Thoracic aorta (tissue), 2 donors: ENCODE measurements at places on chromosomes 4 and X. TPM values are rescaled to one million over a fixed set of nuclear protein-coding genes. Genes with fewer than 3 reads are reported as not detected.

The PABPC4L gene
- 2.2 TPM for total RNA-seq

GRCh38 chr4:38072578-38072977 is 112.4 kb downstream of the PTTG2 start:
- H3K4me1 ChIP-seq: no peaks in the 10 kb centered on the region
- no peaks in the 10 kb centered on the region for H3K27me3 ChIP-seq
- peaks cover 14% of the 10 kb centered on the region for H3K36me3 ChIP-seq
- DNase-seq: no peak
- no peak overlapping the region for H3K4me3 ChIP-seq

DNA sequence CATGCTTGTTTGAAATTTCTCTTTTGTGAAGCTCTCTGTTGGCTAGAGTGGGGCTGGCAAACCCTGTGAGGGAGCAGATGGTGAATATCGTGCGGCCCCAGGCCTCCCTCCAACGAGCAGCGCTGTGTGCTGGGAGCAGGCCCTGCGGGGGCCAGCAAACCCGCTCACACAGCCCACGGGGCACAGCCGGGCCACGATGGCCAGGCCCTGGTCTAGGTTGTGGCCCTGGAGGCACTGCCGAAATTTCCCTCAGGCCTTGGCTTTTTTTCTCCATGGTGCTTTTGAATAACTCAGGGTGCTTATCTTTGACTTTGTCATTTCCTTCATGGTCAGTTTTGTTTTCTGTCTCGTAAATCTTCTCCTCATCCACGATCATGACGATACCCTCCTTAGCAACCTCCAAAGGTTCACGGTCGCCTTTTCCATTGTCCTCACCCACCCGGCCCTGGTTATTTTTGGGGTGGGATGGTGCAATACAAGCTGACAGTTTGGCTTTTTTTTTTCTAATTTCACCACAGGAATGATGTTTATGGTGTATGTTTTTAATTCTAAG is 20.7 kb downstream of the PCGF3 start:
- H3K27ac ChIP-seq: no peak overlapping the region
- DNase-seq: no peak
- peaks cover 20% of the 10 kb centered on the region for H3K36me3 ChIP-seq
- H3K4me3 ChIP-seq: no peak overlapping the region

- no peaks in the 10 kb centered on the region for H3K36me3 ChIP-seq
- DNase-seq: no peak
- H3K4me3 ChIP-seq: no peak overlapping the region
- no peak overlapping the region for H3K27ac ChIP-seq
- H3K27me3 ChIP-seq: no peaks in the 10 kb centered on the region
Measured at GRCh38 chr4:4328840-4329239, 38.8 kb downstream of the ZBTB49 start.

- no peak overlapping the region for H3K4me3 ChIP-seq
- no peaks in the 10 kb centered on the region for H3K27me3 ChIP-seq
- H3K4me1 ChIP-seq: no peaks in the 10 kb centered on the region
- H3K36me3 ChIP-seq: no peaks in the 10 kb centered on the region
- H3K27ac ChIP-seq: no peak overlapping the region
- DNase-seq: no peak
Measured at GRCh38 chr4:187070158-187070557, 346.5 kb upstream of the FAT1 start.

DNA sequence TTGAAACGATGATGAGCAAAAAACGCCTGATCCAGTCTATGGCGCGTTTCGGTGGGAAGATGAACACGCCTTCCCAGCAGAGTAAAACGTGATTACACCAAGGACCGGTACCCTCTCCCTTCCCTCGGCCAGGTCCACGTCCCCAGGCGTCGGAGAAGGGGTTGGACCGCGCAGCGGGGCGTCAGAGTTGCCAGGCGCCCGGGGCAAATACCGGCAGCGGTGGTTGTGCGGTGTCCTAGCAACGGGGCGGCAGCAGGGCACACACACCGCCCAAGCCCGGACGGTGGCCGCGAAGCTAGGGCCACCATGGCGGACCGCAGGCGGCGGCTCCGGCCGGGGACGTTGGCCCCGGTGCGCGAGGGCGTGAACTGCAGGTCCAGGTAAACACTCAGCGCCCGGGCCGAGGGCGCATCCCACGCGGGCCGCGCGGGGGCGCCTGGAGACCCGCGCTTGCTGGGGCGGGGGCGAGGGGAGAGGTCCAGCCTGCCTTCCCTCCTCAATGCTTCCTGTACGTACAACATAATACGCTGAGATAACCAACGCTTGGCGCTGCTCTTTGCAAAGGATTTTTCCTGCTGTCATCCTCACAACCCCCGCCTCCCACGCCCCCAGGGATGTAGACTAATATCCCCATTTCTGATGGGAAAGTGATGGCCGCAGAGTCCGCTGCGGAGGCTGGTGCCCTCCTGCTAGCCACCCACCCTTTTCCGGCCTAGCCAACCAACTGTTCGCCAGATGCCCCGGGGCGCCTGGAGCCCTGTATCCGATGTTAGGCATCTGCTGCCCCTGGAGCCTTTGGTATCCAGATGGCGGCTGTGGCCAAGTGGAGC is at the start of gene FAM47E:
FAM47E (plus strand) TSS at position 281 of the 830 bp plus-strand sequence; CDS start at position 307, 26 bp downstream.
- DNase-seq: peak; percentile 34
- H3K27ac ChIP-seq: no peak within 1 kb of the TSS
- H3K4me1 ChIP-seq: peaks cover 12% of the 10 kb centered on the region
- no peaks in the 10 kb centered on the region for H3K36me3 ChIP-seq
- H3K27me3 ChIP-seq: no peaks in the 10 kb centered on the region

DNA sequence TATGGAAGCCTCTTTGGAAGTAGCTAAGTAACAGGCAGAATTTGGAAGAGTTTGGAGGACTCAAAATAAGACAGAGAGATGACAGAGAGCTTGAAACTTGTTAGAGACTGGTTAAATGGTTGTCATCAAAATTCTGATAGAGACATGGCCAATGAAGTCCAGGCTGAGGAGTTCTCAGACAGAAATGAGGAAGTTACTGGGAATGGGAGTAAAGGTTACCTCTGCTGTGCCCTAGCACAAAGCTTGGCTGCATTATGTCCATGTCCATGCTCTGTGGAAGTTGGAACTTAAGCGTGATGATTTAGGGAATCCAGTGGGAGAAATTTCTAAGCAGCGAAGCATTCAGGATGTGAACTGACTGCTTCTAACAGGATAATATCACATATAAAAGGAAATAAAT is 146.2 kb upstream of the NDST4 start:
- DNase-seq: no peak
- no peak overlapping the region for H3K27ac ChIP-seq
- H3K4me3 ChIP-seq: no peak overlapping the region
- H3K4me1 ChIP-seq: no peaks in the 10 kb centered on the region
- H3K27me3 ChIP-seq: no peaks in the 10 kb centered on the region
- no peaks in the 10 kb centered on the region for H3K36me3 ChIP-seq

GRCh38 chr4:96305030-96305429 is 465.1 kb downstream of the PDHA2 start:
- H3K27me3 ChIP-seq: no peaks in the 10 kb centered on the region
- H3K27ac ChIP-seq: no peak overlapping the region
- no peak overlapping the region for H3K4me3 ChIP-seq
- DNase-seq: no peak

The S100G gene
- not detected for total RNA-seq

DNA sequence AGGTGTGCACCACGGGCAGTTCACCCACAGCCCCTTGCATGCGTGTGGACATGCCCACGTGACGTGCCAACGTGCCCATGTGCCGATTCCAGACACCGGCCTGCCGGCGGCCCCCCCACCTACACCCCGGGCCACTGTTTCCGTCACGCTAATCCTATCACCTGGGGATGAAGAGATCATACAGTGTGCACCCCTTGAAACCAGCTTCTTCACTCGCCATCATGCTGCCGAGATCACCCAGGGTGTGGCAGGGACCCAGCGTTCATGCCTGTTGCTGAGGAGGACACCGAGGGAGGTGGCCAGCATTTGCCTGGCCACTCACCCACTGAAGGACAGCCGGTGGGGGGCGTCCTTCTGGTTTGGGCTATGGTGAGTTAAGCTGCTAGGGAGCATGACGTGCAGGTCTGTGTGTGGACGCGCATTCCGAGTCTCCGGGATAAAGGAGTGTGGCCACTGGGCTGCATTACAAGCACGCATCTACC is 14.1 kb downstream of the CTBP1 start:
- no peaks in the 10 kb centered on the region for H3K27me3 ChIP-seq
- peaks cover 65% of the 10 kb centered on the region for H3K36me3 ChIP-seq
- no peaks in the 10 kb centered on the region for H3K4me1 ChIP-seq
- H3K27ac ChIP-seq: no peak overlapping the region
- H3K4me3 ChIP-seq: no peak overlapping the region
- DNase-seq: no peak

DNA sequence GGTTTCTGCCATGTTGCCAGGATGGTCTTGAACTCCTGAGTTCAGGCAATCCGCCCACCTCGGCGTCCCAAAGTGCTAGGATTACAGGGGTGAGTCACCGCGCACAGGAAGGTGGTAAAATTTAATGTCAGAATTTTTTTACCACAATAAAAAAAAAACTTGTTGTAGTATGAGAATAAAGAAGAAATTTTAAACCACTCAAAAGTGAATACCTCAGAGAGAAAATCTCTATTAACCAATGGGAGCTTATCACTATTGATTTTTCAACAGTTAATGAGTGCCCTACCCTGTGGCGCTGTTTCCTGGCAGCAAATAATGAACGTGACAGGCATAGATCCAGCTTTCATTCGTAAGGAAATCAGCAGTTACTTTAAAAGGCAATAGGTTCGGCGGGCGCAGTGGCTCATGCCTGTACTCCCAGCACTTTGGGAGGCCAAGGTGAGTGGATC is 32.7 kb upstream of the SLC25A4 start:
- H3K4me1 ChIP-seq: peaks cover 34% of the 10 kb centered on the region
- H3K4me3 ChIP-seq: no peak overlapping the region
- H3K27ac ChIP-seq: no peak overlapping the region
- DNase-seq: no peak

DNA sequence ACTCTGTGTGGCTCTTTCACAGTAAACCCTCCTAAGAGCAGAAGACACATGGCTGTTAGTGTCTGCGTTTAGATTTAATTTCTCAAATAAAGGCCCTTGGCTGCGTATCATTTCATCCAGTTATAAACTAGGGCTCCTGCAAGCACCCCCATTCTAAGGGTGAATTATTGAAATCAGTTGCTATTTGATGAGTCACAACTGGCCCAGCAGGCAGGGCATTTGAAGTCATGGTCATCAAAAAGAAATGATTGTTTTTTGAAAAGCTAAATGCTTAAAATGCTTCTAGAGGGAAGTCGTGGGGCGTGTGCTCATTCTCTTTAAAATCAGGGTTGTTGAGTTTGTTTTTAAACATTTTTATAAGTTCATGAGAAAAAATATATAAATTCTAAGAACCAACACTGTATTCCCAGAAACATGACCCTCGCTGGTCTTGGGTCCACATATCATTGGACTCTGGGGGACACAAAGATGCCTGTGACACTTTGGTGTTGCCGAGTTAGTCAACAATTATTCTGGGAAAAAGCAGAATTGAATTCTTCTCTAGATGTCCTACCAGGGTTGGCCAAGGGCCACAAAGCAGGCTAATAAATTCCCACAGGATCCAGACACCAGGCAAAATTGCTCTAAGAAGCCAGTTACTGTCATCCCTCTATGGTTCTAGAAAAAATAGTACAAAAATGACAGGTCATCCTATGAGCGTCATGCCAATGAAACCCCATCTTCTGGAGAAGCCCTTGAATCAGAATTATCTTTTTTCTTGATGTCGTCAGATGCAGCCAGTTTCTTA is 99.5 kb upstream of the MYOZ2 start:
- H3K27ac ChIP-seq: peak overlapping the region; percentile 83
- H3K4me1 ChIP-seq: peaks cover 95% of the 10 kb centered on the region
- no peak overlapping the region for H3K4me3 ChIP-seq
- H3K36me3 ChIP-seq: peaks cover 12% of the 10 kb centered on the region
- DNase-seq: no peak

- no peaks in the 10 kb centered on the region for H3K4me1 ChIP-seq
- no peak overlapping the region for H3K27ac ChIP-seq
- DNase-seq: no peak
- H3K4me3 ChIP-seq: no peak overlapping the region
- H3K36me3 ChIP-seq: no peaks in the 10 kb centered on the region
- no peaks in the 10 kb centered on the region for H3K27me3 ChIP-seq
Measured at GRCh38 chr4:47219586-47219985, 188.2 kb downstream of the GABRB1 start.

DNA sequence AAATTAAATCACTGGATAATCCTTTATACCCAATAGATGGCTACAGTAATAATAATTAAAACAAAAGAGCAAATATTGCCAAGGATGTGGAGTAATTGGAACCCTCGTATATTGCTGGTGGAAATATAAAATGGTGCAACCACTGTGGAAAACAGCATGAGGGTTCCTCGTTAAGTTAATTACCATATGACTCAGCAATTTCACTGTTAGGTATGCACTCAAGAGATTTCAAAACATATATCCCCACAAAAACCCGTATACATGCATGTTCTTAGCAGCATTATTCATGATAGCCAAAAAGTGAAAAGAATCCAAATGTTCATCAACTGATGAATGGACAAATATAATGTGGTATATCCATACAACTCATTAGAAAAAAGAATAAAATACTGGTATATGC is 103.3 kb downstream of the TEX13C start:
- no peak overlapping the region for H3K4me3 ChIP-seq
- H3K27ac ChIP-seq: no peak overlapping the region
- H3K36me3 ChIP-seq: no peaks in the 10 kb centered on the region
- no peaks in the 10 kb centered on the region for H3K27me3 ChIP-seq
- H3K4me1 ChIP-seq: no peaks in the 10 kb centered on the region
- no peak for DNase-seq

The ADGRL3 gene
- 17.5 TPM for total RNA-seq

DNA sequence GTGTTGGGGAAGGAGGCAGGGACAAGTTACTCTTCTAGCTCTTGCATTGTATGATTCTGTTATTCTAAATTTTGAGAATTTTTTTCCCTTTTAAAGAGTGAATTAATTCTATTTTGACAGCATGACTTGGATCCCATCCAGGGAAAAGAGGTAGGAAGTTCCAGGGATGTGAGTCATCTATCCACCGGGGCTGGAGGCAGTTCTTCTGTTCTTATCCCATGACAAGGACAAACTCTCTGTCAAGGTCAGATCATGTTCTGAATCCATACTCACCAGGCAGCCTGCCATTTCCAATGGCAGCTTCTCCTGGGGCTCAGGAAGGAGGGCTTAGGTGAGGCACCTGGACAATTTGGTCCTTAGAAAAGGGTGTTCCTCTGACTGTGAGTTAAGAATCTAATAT is 132.0 kb upstream of the MED14 start:
- no peaks in the 10 kb centered on the region for H3K36me3 ChIP-seq
- no peak for DNase-seq
- H3K4me3 ChIP-seq: no peak overlapping the region
- H3K27ac ChIP-seq: no peak overlapping the region
- H3K27me3 ChIP-seq: no peaks in the 10 kb centered on the region
- H3K4me1 ChIP-seq: peaks cover 12% of the 10 kb centered on the region

The MAGEB10 gene
- total RNA-seq: not detected

The TMPRSS11A gene
- total RNA-seq: not detected

- no peak for DNase-seq
- H3K27ac ChIP-seq: peak overlapping the region; percentile 76
- peaks cover 7% of the 10 kb centered on the region for H3K4me1 ChIP-seq
- H3K4me3 ChIP-seq: no peak overlapping the region
Measured at GRCh38 chrX:13398839-13399238, 79.0 kb upstream of the ATXN3L start.
